ENCODE measurements at places on chromosomes 1 and 21.

DNA sequence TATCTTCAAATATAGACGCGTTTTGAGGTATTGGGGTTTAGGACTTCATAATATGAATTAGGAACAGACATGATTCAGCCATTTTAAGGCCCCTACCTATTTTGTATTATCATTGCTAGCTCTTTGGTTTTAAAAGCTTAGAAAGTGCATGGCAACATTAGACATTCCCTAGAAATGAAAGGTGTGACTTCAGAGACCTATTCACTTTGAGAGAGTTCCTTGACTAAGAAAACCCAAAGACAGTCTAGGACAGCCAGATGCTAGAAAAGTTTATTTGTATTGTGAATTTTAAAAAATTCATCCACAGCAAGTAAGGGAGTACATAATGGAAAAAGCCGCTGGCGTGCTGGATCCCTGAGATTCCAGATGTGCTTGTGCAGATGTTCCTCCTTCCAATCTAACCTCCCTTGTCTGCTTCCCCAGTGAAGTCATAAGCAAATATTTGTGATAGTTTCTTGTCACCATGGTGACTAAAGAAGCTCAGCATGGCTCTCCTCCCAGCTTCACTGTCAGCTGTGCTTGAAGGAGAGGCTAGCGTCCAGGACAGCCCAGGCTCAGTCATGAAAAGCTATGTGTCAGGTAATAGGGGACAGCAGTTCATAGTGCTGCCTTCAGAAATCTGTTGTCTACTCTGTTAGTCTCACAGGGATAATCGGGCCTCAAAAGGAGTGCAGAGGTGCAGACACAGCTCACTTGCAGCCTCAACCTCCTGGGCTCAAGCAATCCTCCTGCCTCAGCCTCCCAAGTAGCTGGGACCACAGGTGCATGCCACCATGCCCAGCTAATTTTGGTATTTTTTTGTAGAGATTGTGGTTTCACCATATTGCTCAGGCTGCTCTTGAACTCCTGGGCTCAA lies 34.8 kb downstream of the KPNA6 start:
- DNase-seq, result no peak

DNA sequence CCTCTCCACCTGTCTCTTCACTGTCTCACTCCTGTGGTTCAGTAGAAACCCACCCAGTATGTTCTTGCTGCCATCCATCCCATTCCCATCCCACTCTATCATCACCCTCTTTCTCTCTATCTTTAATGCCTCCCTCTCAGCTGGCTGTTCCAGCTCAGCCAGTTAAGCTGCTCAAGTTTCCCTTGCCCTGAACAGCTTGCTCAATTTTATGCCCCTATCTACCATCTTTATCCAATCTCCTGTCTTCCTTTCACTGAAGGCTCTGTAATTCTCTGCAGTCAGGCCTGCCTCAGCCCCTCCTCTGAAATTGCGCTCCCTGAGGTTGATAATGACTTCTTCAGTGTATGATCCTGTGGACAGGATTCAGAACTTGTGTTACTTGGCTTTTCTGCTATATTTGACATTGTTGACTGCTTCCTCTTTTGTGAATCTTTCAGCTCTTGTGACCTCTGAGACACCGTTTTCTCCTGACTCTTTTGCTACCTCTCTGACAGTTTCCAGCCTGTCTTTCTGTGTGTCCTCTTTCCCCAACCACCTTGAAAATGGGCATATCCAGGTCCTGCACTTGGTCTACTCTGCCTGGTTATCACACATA lies 13.9 kb upstream of the BCAR3 start:
- no peak for DNase-seq

GRCh38 chr1:197100677-197101076 lies 33.6 kb upstream of the F13B start:
- no peak for DNase-seq

DNA sequence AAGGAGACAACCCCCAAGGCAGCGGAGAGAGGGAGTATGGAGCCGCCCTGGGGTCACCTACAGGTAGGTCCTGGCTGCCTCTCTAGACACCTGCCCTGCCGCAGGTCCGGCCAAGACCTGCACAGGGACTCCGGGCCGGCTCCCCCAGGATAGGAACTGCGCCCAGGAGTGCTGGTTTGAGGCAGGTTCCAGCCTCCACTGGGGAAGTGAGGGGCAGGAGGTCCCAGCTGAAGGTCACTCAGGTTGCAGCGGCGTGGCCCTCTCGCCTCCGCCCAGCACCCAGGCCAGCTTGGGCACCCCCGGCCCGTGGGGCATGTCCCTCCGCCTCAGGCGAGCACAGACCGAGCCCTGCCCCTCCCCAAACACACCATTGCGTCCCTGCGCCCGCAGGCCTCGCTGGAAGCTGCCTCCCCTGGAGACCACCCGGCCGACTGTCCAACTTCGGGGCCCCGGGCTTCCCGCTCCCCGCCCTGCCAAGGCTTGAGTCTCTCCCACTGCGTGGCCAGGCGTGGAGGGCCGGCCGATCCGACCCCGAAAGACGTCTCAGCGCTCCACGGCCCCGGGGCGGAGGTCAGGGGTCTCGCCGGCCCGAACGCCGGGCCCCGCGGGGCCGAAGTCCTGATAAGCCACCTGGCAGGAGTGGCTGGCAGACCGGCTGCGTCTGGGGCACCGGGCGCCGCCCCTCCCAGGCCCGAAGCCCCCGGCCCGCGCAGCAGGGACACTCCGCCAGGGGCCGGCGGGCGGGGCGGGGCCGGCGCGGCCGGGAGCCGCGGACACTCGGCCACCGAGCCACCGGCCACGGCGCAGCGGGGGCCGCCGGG lies 1.4 kb upstream of the SKI start:
- DNase-seq, result no peak

- no peak for DNase-seq
Observed at GRCh38 chr21:38538353-38538752, 40.1 kb upstream of the ERG start.

DNA sequence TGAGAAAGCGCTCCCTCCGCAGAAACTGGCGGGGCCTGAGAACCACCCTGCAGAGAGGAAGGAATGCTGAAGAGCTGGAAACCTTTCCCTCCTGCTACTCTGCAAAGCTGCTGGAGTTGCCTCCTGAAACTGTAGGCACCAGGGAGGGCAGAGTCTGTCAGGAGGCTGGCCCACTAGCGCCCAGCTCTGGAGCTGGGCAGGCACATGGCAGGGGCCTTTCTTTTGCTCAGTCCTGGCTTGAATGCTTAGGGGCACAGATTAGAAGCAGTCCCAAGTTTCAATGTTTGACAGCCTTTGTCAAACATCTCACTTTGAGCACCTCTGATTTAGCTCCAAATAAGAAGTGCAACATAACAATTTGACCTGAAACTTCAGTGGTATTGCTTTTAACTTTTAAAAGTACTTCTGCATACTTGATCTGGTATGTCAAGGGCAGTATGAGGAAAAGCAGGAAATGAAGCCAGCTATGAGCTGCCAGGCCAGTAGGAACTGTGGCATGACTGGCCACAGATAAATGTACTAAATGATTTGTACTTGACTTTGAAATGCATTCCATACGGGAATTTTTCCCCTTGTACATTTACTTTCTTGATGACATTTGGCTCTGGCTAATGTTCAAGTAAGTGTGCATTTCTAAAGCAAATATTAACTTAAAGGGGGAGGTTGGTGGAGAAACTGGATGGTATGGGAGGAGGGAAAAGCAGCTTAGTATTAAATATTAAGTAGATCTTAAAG lies 7.2 kb downstream of the C1orf116 start:
- DNase-seq, result no peak

- no peak for DNase-seq
Observed at GRCh38 chr21:15054606-15055239, 10.1 kb downstream of the NRIP1 start.

DNA sequence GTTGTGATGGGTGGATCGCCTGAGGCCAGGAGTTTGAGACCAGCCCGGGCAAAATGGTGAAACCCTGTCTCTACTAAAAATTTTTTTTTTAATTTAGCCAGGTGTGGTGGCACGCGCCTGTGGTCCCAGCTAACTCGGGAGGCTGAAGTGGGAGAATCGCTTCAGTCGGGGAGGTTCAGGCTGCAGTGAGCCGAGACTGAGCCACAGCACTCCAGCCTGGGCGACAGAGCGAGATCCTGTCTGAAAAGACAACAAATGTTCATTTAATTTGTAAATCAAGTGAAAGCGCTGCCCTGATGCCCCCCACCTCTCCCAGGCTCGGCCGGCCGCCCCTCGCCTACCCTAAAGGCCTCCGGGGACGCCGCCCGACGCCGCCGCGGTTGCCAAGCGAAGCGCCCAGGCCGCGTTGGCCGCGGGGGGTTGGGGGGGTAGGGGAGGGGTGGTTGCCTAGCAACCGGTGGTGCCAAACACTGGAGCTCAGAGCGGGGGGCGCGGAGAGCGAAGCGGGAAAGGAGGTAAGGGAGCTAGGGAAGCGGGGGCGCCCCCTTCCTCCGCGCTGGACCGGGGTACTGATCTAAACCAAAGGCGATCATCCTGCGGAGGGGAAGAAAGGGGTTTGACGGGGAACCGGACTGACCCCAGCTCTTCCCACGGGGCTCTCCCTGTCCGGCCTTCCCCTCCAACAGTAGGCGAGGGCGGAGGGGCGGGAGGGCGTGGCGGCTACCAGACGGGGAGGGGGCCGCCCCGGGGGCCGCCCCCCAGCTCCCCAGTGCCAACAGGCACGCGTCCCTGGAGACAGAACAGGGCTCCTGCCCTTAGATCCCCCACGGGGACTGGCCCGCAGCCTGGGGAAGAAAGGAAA lies at the start of gene TEKT2:
TSS of gene TEKT2 (plus strand) at position 460 of the 862 bp plus-strand sequence. CDS start 828 bp downstream, outside the sequence.
- DNase-seq, result no peak

GRCh38 chr1:98420376-98421084 lies 241.0 kb upstream of the SNX7 start:
- no peak for DNase-seq

All from HS-27A (cell line).